Activated T-cell treated with anti-CD3 and anti-CD28 coated beads, Interleukin-2, amount 50 U/mL, for 48 hours (primary cell): ENCODE measurements at places on chromosomes 7 and 10.

- DNase-seq = no peak
Observed at GRCh38 chr7:117123311-117123926, 170.1 kb downstream of the ST7 start.

DNA sequence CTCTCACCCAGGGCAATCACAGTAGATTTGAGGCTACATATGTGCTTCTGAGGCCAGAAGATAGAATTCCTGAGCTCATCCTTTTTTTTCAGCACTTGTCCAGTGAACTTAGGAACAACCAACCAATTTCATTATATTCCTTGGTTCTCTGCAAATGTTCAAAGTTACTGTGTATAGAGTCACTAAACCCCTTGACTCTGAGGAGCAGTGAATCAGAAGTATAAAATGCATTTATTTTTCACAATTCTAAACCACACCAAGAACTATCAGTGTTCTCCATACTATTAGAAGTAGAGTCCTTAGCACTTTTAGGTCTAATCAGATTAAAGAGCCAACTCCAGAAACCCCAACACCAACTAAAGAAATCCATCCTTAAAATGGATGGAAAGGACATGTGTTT, 19.6 kb upstream of the PAPSS2 start:
- no peak for DNase-seq

- no peak for DNase-seq
Observed at GRCh38 chr7:106329971-106330733, 45.4 kb upstream of the NAMPT start.

DNA sequence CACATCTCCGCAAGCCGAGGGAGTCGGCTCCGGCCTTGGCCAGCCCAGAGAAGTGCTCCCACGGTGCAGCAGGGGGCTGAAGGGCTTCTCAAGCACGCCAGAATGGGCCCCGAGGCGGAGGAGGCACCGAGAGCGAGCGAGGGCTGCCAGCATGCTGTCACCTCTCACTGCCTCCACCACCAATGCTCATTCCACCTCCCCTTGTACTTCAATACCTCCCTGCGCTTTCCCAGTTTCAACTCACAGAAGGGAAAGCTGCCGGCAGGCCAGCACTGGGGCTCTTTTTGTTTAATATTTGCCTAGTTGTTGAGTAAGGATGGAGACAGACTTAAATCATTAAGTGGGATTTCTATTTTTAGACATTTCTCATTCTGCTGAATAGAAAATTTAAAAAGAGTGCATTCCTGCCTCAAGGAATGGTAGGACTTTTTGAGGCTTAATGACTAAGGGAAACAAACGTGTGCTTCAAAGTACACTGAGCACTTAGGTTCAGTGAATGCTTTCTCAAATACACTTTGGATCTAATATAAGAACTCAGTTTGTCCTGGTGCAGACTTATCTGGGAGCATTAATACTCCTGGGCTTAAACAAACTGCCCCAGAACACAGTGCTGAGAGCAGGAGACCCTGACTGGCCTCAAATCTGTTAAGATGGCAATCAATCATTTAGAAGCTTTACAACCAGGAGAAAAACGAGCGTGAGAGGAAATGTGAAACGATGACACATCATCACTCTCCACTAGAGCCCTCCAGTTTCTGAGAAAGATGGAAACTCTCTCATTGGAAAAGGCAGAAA, 131.2 kb downstream of the RALA start:
- no peak for DNase-seq

GRCh38 chr7:78734626-78735025, 718.8 kb downstream of the MAGI2 start:
- no peak for DNase-seq
